ENCODE measurements at places on chromosomes 6 and 20.

- peak; percentile 45 for DNase-seq
Observed at GRCh38 chr20:61874421-61875068, 191.1 kb downstream of the TAF4 start.

DNA sequence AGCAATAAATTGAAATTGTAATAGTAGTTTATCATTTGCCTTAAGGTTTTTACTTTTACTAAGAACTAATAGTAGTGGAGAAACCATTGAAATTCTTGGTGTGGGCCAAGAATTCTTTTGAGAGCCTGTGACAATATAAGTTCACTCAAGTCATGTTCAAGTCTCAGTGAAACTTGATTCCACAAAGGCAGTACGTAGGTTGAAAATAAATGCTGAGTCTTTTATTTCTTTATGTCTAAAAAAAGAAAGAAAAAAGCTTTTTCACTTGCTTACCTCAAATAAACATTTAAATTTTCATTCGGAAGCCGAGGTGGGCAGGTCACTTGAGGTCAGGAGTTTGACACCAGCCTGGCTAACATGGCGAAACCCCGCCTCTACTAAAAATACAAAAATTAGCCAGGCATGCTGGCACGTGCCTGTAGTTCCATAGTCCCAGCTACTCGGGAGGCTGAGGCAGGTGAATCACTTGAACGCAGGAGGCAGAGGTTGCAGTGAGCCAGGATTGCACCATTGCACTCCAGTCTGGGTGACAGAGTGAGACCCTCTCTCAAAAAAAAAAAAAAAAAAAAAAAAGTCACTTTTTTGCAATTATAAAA lies 57.8 kb upstream of the NELFCD start:
- DNase-seq = no peak

GRCh38 chr6:112311950-112312547 lies 35.1 kb upstream of the RFPL4B start:
- no peak for DNase-seq

- no peak for DNase-seq
Observed at GRCh38 chr20:2305029-2305428, 9.2 kb downstream of the TGM3 start.

DNA sequence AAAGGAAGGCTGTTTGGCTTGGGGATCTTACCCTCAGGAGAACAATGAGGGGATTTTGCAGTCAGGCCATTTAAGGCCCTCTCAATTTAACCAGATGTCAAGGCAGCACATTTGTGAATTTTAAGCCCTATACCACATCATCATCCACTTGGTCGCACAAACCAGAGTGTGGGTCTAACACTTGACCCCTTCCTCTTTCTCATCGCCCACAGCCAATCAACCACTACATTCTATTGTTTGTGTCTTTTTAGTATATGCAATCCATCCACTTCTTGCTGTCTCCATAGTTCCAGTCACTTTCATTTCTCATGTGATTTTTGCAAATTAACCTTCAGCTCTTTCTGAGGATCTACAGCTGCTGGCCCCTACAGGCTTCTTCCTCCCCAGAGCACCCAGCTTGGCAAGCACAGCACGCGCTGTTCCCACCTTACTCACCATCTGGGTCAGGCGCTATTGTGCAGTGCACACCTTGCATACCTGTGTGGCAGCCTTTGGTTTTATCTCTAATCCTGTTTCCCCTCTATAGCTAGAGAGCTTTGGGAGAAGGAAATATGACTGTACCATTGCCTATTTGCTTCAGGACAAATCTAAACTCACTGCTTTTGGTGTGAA lies 32.3 kb upstream of the CD83 start:
- DNase-seq = no peak
